ENCODE measurements at places on chromosomes 11 and 22.

GRCh38 chr11:28110821-28111200 is 2.6 kb downstream of the METTL15 start:
- no peak for ATAC-seq

GRCh38 chr22:26681395-26681821 is 24.0 kb downstream of the MIAT start:
- no peak for ATAC-seq

DNA sequence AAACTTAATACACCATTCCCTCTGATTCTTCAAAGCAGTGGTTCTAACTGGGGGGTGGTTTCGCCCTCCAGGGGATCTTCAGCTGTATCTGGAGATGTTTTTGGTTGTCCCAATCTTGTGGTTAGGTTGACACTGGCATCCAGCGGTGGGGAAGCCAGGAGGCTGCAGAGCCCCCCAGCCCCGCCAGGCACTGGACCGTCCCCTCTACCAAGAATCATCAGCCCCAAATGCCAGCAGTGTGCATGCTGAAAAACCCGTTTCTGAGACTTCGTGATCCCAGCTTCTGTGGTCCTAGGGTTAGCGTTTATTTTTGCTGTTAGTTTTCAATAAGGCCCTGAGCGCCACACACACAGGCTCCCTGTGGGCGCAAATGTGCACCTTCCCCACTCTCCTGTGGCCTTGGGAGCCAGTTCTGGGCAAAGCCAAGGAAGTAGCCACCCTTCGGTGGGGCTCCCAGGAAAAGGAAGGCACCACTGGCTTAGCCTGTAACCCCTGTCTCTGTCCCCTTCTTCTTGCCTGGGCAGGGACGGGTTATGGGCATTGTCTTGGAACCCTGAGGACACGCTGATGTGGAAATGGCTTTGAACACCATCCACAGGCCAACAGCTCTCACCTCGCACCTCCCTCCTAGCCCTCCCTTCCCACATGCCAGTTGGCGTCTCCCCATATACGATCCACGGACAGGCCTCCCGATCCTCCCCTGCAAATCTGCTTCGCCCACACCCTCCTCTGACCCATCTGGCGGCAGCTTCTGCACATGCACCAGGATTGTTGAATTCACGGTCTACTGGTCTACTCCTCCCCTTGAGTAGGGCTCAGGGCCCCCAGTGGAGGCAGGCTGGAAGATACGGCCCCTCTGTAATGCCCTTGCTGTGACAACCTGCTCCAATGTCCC is 71.4 kb upstream of the CCND1 start:
- ATAC-seq = no peak

DNA sequence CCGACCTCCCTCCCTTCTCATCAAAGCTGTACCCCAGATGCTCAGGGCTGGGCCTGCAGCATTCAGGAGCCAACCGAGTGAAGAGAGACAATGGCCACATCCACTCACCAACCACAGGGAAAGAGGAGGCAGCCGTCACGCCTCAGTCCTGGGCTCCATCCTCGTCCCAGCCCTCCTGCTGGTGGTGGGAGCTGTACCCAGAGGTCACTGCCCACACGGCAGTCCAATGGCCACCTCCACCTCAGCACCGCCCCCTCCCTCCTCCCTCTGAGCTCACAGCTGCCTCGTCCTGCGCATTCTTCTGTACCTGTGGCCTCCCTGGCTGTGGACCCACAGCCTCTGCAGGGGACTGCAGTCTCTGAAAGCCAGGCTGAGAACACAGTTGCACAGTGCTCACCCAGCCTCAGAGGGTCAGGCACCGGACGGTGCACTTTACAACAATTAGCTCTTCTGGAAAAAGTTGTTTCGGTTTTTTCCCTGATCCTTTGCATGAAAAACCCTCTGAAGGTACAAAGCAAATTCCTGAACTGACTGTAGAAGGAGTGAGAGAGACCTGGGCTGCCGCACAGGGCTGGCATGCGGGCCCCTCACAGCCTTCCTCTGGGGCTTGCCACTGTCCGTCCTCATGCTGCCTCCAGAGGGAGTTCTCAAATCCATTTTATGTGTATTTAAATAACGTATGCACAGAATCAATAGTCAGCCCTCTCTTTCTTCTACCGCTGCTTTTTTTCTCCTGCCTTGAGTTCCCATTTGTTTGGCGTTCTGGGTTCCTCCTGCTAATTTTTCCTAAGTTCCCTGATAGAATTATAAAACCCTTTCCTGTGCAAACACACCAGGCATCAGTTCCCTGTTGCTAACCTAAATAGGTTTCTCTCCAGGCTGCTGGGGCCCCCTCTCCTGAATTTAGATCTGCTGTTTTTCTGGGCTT is 52.7 kb downstream of the PHF21B start:
- peak; percentile 59 for ATAC-seq

- peak; percentile 49 for ATAC-seq
Measured at GRCh38 chr22:32809786-32810554, 8.5 kb downstream of the TIMP3 start.

DNA sequence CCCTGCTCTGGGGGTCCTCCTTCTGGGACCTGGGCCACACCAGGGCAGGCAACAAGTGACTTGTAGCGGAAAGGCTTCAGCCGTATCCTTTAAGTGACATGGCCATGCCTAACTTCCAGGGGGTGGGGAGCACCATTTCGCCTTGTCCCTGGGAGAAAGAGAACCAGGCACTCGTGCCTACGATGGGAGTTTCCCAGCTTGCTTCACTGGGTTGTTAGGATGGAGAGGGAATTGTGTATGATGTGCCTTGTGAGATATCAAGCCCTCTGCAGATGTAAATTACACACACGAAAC is 151.4 kb downstream of the CACNA1I start:
- ATAC-seq = no peak

GRCh38 chr22:26031641-26032040 is 137.6 kb upstream of the SEZ6L start:
- ATAC-seq = no peak

GRCh38 chr11:11915625-11916024 is 73.9 kb downstream of the USP47 start:
- ATAC-seq = no peak

DNA sequence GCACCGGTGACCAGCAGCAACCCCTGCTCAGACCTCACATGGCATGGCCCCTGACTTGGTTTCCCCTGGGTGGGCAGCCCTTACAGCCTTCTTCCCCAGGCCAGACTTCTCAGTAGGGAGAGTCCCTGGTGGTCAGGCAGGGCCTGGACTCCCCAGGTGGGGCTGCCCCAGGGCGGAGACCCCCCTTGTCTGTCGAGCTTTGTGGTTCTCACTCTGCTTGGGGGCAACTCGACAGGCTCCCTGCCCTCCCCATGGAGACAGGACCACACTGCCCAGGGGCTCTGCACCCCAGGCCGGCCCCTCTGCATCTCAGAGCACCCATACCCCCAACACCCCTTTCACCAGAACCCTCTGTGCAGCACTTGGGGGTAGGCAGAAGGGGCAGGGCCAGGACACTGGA is 87.7 kb downstream of the MORC2 start:
- ATAC-seq = no peak

GRCh38 chr11:34619062-34619516 is 1.8 kb upstream of the EHF start:
- peak; percentile 69 for ATAC-seq

- no peak for ATAC-seq
Measured at GRCh38 chr11:75721852-75722668, 4.4 kb downstream of the MOGAT2 start.

DNA sequence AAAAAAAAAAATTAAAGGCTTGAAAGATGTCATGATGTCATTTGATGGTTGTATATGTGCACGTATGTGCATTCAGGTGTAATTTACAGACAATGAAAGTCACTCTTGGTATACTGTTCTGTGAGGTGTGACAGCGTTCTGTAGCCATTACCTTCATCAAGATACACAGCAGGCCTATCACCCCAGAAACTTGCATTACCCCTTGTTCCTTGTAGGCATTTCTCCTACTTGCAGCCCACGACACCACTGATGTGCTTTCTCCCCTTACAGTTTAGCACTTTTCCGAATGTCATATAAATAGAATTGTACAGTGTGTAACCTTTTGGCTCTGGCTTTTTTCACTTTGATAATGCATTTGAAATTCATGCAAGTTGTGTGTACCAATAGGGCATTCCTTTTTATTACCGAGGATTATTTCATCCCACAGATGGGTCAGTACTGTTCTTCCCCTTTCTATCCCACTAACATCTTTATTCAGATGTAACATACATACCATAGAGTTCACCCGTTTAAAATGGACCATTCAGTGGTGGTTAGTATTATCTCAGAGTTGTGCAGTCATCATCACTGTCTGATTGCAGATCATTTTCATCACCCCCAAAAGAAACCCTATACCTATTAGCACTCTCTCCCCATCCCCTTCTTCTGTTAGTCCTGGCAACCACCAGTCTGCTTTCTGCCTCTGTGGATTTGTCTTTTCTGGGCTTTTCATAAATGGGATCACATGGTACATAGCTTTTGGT is 30.3 kb downstream of the BCR start:
- no peak for ATAC-seq

GRCh38 chr11:121463689-121464335 is 11.0 kb upstream of the SORL1-AS1 start:
- no peak for ATAC-seq

DNA sequence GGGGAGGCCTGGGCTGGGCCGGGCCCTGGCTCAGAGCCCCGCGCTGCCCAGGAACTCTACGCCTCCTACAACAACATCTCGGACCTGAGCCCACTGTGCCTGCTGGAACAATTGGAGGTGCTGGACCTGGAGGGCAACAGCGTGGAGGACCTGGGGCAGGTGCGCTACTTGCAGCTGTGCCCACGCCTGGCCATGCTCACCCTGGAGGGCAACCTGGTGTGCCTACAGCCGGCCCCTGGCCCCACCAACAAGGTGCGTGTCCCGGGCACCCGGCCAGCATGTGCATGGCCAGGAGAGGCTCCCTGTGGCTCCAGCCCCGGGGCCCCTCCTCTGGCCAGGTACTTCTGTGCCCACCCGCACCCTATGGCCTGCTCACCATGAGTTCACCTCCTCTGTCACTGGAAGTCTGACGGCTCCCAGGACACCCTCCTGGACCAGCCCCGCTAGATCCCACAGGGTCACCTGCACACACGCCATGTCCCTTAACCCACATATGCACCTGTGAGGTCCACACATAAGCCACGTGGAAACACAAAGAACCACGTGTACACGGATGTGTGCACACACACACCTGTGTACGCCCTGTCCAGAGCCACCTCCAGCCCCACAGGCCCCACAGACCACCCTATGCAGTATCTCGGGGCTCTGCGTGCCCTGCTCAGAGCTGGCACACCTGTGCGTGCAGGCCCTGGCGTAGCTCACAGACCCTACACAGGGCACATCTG is 10.4 kb downstream of the LMNTD2 start:
- no peak for ATAC-seq

GRCh38 chr11:12687216-12687623 is 13.0 kb downstream of the TEAD1 start:
- no peak for ATAC-seq

- ATAC-seq = no peak
Measured at GRCh38 chr22:37278261-37278660, 4.0 kb upstream of the CYTH4 start.
